ENCODE measurements at places on chromosomes 1 and 21.

- no peak for DNase-seq
Measured at GRCh38 chr1:16302709-16303627, 49.3 kb downstream of the FBXO42 start.

- DNase-seq = no peak
Measured at GRCh38 chr1:108124622-108125311, 75.4 kb downstream of the SLC25A24 start.

GRCh38 chr1:206456577-206457370 is 13.5 kb upstream of the IKBKE start:
- DNase-seq = no peak

GRCh38 chr1:9618909-9619679 is 30.4 kb downstream of the TMEM201 start:
- DNase-seq = no peak

DNA sequence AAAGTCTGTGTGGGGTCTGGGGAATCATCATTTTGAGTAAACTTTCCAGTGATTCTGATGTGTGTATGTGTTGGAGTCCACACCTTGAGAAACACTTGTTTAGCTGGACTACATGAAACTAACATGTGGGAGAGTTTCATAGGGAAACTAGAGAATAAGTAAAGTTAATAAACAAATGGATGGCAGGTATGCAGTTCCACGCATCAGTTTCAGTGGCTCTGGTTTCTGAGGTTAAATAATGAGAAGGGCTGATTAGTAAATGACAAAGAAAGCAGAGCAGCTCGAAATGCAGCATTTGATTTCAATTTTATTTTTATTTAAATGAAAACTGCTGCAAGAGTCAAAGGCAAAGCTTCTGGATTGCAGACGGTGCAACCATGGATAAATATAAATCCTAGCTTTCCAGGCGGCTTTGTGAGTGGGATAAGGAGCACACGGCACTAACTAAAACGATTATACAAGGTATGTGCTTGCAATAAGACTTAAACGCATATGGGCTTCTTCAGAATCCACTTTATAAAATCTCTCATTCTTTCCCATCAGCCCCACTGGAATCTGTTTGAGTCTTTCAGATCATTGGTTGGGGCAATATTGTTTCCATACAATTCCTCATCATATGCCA is 310.7 kb downstream of the PLPP3 start:
- no peak for DNase-seq

DNA sequence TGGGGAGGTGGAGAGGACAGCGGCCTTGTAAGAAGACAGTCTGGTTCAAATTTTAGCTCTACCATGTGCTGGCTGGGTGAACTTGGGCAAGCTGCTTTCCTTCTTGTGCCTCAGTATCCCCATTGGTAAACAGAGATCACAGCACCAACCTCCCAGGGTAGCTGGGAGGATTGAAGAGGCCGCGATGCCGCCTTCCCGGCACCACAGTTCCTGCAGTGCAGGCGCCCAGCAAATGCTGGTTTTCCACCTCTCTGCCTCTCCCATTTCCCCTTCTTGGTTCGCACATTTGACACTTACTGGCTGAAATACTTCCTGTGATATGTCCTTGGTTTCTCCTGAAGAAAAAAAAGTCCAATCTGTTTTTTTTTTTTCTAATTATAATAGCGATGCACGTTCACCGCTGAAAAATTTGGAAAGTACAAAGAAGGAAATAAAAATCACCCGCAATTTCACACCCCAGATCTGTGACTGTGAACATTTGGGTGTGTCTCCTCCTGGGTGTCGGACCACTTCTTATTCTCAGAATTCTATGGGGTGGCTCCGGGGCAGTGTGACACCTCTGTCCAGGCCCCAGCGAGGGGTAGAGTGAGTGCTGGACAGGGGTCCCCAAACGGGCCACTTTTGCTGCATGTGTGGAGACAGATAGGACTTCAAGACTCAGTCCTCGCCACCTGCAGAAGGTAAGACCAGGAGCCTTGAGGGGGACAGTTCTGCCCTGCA is 73.1 kb downstream of the RUNX3 start:
- DNase-seq = no peak

- DNase-seq = no peak
Measured at GRCh38 chr21:43345746-43346409, 81.1 kb downstream of the SIK1 start.

- peak; percentile 87 for DNase-seq
Measured at GRCh38 chr1:16960560-16961296, 19.7 kb downstream of the MFAP2 start.

Data from neural crest cell (in vitro differentiated cells).